Natural killer cell (primary cell): ENCODE measurements at places on chromosomes 12 and 14. TPM values are rescaled to one million over a fixed set of nuclear protein-coding genes. Genes with fewer than 3 reads are reported as not detected.

Gene MYO1H
- not detected for total RNA-seq

Gene BCL2L14
- 0.49 TPM for total RNA-seq

Gene FAIM2
- not detected for total RNA-seq

Gene C12orf54
- total RNA-seq = not detected

Gene CYP27B1
- 1.1 TPM for total RNA-seq

Gene SOX5
- total RNA-seq = 0.95 TPM

Gene BORCS5
- total RNA-seq = 29.2 TPM

Gene KIF5A
- total RNA-seq = 0.16 TPM

Gene AQP6
- not detected for total RNA-seq
